Fibroblast of gingiva (primary cell): ENCODE measurements at places on chromosomes 7 and 10.

- no peak for DNase-seq
These were observed 16.0 kb downstream of the ZFYVE27 start for GRCh38 chr10:97752956-97753355.

DNA sequence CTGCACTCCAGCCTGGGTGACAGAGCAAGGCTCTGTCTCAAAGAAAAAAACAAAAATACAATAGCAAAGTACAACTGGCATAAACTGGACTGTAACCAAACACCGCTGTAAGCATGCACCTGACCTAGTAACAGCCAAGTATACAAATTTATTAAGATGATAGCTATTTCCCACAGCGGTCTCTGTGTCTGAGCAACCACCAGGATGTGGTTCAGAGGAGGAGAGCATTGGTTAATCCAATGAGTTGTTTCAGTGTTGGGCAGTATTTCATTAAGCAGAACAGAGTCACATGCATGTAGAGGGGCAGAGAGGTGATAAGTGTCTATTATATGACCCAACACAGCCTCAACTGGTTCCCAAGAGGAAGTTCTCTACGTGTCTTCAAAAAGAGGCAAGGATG is 4.0 kb downstream of the SLC16A12 start:
- DNase-seq: no peak

DNA sequence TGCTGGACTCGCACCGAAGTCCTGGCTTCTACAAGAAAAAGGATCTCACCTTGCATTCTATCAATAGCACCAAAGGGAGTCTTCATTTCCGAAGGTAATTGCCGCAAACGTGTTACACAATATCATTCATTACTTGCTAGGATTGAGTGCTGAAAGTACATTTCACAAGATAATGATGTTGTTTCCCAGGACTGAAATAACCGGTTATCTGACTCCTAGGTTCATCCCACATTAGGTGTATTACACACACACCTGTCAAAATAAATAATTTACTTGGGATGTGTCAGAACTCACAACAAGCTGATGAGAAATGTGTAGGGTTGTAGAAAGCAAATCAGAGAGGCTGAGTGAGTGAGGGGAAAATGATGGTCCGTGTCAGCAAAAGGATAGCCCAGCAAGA is 219.4 kb upstream of the RHOBTB1 start:
- no peak for DNase-seq

GRCh38 chr10:107548301-107548700 is 383.8 kb upstream of the SORCS1 start:
- DNase-seq: no peak

GRCh38 chr10:14560274-14560673 is 214.4 kb downstream of the FAM107B start:
- peak; percentile 73 for DNase-seq

DNA sequence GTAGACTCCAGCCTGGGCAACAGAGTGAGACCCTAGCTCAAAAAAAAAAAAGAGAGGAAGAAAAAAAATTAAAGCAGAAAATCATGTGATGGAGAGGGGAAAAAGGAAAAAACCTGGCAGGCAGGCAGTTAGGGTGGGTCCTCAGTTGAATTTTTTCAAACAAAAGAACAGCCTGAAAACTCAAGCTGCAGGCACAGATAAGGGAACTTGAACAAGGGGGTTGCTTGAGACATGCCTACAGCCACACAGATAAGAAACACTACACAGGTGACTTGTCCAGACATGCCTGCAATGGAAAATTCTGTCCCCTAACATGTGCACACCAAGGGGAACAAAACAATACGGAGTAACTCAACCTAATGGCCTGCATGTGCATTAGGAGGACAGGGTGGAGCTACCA is 19.2 kb downstream of the VIM start:
- no peak for DNase-seq

- DNase-seq: no peak
These were observed 9.1 kb downstream of the RPS24 start for GRCh38 chr10:78042752-78043104.

GRCh38 chr7:35645691-35646090 is 49.2 kb downstream of the HERPUD2 start:
- DNase-seq: no peak

DNA sequence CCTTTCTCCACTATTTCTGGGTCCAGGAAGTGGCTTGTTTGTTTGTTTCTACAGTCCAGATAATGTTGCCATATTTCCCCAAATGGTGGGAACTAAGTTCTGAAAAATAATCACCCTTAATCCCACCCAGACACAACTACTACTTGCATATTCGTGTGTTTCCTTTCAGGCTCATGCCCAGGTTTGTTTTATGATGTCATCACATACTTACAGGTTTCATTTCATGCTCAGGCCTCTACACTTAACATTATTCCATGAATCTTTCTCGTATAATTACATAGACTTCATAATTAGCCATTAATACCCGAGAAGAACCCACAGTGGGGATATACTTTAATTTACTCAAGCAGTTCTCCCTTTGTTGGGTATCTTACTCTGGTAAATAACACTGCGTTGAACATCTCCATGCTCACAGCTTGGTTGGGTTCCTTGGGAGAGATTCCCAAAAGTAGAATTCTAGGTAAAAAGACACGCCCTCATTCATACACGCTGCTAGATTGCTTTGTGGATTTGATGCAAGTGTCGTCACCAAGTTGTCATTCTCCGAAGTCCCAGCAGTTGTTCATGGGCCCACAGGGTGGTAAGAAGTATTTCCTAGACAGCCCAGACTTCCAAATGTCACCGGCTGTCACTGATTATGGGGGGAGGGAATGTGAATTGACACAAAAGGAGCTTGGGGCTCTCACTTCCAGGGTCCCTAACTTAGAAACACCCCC is 42.6 kb downstream of the UNC5B start:
- DNase-seq: no peak

DNA sequence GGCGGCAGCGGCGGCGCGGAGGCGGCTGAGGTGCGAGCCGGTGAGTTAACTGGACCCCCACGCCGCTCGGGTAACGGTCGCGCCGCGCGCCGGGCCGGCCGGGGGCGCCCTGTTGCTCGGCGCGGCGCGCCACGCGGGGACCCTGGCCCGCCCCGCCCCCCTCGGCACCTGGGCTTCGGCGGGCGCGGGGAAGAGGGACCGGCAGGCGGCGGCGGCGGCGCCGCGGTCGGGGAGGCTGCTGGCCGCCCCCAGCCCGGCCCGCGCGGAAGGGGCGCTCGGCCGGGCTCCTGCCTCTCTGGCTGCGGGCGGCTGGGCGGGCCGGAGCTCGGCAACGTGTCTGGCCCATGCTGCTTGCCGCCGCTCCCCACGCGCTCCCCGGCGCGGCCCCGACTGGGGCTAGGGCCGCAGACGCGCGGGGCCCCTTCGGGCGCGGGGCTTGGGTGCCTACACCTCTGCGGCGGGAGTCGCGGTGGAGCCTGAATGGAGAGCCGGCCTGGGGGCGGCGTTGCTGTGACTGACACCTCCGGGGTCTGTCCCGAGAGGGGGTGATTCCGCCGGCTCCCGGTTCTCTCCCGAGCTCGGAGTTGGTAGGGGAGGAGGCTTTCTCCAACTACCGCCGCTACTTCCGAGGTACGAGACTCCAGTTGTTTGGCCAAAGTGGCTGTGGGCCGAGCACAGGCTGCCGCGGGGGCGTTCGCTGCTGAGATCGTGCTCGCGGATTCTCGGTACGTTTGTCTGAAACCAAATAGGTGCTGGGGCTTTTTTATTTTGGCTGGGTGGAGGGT is 494 bp downstream of the PALS2 start:
- peak; percentile 33 for DNase-seq

- no peak for DNase-seq
These were observed 47.1 kb upstream of the DYNC1I1 start for GRCh38 chr7:95725205-95725604.

GRCh38 chr10:86234541-86235270 is 131.9 kb downstream of the GRID1 start:
- DNase-seq: no peak

GRCh38 chr7:153772966-153773365 is 279.2 kb upstream of the DPP6 start:
- DNase-seq: no peak

GRCh38 chr7:95558864-95559263 is 37.5 kb downstream of the PDK4 start:
- no peak for DNase-seq

GRCh38 chr10:52135101-52135500 is 179.0 kb upstream of the DKK1 start:
- no peak for DNase-seq

DNA sequence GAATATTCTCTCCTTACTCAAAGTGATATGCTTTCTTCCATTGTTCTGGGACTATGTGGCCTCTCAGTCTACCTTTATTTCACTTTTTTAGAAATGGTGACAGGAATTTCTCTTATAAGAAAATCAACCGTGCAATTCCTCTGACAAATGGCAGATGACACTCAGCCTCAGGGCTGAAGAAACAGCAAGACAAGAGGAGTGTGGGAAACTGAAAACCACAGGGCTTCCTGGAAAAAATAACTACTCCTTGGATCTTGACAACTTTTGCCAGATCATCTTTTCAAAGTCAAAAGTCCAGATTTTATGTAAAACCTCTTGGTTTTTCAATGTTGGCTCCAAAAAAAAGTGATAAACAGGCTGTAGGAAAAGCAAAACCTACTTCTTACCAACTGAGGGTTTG is 121.5 kb downstream of the TYW1B start:
- DNase-seq: no peak

DNA sequence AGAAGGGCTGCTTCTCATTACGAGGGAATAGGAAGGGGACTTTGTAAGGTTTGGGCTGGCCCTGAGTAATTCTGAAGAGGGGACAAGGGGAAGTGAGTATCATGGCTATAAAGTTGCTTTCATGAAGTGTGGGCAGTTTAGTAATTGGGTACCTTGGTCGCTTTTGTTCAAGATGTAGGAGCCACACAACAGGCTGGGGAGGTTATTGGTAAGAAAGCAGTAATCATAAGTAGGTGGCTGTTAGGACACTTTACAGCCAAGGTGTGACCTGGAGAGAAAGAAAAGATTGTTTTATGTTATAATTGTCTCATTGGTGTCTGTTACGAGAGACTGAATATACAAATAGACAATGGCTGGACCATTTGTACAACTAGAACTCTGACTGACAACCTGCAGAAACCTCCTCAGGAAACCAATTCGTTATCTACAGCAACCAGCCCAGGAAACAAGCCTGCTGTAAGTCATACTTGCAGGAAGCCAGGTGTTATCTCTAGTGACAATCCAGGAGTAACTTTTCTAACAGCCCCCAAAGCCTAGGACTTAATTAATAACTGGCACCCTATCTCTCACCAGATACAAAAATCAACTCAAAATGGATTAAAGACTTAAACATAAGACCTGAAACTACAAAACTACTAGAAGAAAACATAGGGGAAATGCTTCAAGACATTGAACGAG is 5.0 kb upstream of the CCM2 start:
- DNase-seq: no peak

- no peak for DNase-seq
These were observed 111.3 kb downstream of the PTEN start for GRCh38 chr10:87974769-87975168.

DNA sequence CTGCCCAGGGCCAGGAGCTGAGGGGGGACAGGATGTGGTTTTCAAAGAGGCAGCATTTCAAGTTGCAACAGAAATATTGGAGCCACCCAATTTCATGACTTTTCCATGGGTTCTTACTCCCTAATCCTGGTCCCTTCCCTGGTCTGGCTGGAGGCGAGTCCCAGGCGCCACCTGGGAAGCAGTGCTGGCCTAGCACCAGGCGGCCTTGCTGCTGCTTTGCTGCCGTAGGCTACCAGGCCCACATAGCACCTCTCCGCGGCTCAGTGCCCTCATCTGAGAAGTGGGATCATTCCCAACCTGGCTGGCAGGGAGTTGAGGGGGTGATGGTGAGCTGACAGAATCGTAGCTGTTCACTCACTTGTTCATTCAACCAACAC is 33.7 kb downstream of the ZMIZ1 start:
- DNase-seq: no peak

DNA sequence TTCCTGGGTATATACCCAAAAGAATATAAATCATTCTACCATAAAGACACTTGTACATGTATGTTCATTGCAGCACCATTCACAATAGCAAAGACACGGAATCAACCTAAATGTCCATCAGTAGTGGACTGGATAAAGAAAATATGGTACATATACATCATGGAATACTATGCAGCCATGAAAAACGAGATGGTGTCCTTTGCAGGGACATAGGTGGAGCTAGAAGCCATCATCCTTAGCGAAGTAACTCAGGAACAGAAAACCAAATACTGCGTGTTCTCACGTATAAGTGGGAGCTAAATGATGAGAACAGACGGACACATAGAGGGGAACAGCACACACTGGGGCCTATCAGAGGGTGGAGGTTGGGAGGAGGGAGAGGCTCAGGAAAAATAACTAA is 183.7 kb upstream of the CELF2 start:
- no peak for DNase-seq

GRCh38 chr10:19373988-19374387 is 325.4 kb downstream of the MALRD1 start:
- no peak for DNase-seq

DNA sequence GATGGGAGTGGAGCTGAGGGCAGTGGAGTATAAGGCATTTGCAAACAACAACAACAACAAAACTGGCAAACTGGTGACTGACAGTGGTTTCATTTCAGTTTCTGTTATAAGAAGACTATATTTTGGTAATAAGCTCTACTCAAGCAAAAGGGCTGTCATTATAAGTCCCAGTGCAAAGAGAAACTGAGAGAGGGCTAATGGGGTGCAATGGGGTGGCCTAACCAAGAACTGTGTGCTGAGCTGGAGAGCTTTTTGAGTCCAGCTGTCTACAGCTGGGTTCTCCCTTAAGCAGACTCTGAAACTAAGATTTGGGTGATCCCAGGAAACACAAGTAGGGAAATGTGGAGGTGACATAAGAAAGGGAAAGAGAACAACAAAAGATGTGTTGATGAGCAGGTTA is 439.3 kb downstream of the ADRA2A start:
- no peak for DNase-seq

GRCh38 chr10:87608756-87609155 is 50.9 kb upstream of the PAPSS2 start:
- DNase-seq: no peak

GRCh38 chr7:34084651-34085050 is 179.3 kb downstream of the BMPER start:
- no peak for DNase-seq

- peak; percentile 82 for DNase-seq
These were observed 87.2 kb downstream of the RNF216 start for GRCh38 chr7:5694221-5694754.
